ENCODE measurements at places on chromosomes 2 and 18.
A peak's percentile ranks its signal among the peaks of the same experiment; 100 is the strongest.

GRCh38 chr18:54742659-54743604, 85.3 kb upstream of the RAB27B start:
- peak; percentile 31 for DNase-seq

DNA sequence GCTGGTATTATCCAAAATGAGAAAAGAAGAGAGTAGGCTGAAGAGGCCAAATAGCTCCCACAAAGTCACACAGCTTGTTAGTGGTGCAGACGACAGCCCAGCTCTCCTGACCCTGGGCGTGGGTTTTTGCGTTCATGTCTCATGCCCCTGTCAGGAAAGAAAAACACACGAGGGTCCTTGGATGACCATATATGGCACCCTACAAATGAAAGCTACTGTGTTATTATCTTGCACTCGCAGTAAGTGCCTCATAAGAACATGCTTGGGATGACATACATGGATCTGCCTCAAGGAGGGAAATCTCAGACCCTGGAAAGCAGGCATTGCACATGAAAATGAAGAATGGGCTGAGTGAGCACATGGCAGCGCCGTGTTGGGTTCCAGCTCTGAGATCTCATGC, 89.7 kb downstream of the SEMA4F start:
- no peak for DNase-seq

DNA sequence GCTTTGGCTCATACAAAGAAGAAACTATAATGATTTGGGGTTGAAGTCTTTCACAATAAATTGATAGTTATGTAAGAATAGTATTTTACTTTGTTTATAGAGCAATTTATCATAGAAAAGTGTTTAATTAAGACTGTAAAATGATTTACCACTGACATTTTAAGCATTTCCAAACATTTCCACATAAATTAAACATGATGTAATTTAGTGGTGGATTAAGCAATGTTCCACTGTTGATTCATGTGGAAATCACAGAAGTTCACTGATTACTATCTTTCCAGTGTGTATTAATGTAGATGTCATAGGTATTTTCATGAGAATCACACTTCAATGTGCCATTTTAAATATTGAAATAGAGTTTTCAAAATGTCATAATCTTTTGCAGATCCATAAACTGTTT, 40.1 kb upstream of the GRB14 start:
- no peak for DNase-seq

GRCh38 chr2:205405752-205406151, 276.5 kb upstream of the NRP2 start:
- DNase-seq: no peak

DNA sequence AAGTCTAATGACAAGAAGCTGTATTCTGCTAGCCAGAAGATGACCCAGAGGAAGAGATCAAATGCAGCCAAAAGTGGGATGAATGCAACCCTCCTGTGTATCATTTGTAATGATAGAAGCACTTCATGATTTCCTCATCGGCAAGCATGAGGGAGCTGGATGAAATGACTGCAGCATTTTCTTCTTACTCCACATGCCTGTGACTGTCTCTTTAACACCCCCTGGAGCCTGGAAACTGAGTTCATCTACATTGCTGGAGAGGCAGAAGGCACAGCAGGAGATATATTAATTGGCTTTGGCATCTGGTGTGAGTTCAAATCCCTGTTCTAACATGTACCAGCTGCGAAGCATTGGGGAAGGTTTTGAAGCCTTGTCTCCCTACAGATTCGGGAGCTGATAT, 37.7 kb downstream of the ID2 start:
- no peak for DNase-seq

DNA sequence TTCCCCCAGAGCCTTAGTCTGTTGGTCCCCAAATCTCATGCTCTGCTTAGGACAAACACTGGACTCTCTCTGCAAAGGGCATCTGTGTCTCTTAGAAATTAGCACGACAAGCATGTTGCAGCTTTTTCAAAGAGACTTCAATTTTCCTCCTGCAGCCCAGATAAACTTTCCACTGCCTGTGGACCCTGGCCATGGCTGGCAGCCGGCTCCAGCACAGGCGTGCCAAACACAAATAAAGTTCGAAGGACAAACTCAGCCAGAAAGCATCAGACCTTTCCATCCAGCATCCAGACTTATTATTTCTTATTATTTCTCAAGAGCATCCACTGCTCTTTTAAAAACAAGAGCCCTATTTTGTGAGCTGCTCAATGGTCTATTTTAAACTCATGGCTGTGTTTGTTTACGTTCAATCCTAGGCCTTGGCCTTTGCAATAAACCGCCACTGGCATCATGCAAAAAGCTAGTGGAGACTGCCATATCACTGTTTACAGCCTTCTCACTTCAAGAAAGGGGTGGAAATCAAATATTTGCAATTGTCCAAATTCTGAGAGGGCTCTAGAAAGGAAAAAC, 300.8 kb downstream of the BCL11A start:
- no peak for DNase-seq

DNA sequence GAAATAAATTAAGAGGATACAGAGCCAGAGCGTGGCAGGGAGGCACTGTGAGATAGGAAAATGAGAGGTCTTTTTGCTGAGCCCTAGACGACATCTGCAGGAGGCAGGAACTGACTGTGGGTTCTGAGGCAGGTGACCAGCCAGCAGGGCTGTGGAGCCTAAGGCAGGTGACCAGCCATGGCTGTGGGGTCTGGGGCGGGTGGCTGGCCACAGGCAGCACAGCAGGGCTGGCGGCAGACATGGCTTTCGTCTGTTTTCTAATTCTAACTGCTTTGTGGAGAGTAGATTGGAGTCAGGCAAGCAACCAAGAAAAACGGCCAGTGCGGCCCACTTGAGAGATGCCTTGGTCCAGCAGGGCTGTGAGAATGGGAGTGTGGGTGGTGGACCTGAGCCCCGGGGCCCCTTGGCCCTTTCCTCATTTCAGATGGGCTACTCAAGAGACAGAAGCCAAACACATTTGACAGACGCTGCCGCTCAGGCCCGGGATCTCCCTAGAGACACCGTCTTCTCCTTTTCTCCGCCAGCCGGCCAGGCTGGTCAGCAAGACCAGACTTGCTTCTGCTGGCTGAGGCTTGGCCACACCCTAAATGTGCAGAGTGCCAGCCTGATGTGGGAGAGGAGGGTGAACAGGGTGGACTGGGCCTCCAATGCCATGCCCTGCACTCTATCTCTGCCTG, 19.7 kb upstream of the GNAL start:
- DNase-seq: no peak
